ENCODE measurements at places on chromosomes 2 and 18.

DNA sequence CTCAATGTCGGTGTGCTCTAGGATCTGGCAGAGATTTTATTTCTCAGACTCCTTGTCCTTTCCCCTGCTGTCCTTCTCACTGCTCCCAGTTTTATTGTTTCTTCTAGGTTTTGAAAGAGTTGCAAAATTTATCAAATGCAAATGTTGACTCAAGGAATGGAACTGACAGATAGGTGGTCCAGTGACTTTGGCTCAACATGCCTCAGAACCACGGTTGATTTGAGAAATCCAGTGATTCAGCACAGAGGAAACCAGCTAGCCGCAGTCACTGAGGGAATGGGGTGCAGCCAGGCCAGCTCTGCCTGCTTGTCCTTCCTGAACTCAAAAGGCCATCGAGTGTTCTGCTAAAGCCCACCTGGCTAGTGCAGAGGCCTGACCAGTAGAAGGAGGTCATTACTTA, 125.7 kb upstream of the LYPD6 start:
- H3K36me3 ChIP-seq: peaks cover 3% of the 10 kb centered on the region
- no peaks in the 10 kb centered on the region for H3K27me3 ChIP-seq
- no peak for DNase-seq
- no peaks in the 10 kb centered on the region for H3K4me1 ChIP-seq
- no peak overlapping the region for H3K27ac ChIP-seq

- H3K27ac ChIP-seq: no peak overlapping the region
- H3K36me3 ChIP-seq: no peaks in the 10 kb centered on the region
- no peak for DNase-seq
- no peaks in the 10 kb centered on the region for H3K27me3 ChIP-seq
Measured at GRCh38 chr2:23661276-23662050, 265.5 kb downstream of the ATAD2B start.

DNA sequence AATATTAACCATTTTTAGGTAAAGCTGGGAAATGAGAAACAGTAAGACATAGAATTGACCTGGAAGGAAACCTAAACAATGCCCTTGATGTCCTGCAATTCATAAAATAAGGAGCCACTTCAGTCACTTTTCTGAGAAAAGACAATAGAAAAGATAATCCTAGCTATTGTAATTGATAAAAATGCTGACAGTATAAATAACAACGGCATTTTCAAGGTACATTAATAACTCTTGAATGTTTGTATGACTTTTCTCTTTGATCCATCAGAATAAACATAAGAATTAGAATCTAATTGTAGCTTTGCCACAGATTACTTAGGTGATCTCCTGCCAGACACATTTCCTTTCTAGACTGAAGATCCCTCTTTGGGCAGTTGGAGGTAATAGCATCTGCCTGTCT, 719.5 kb downstream of the SLC4A3 start:
- H3K36me3 ChIP-seq: no peaks in the 10 kb centered on the region
- H3K27ac ChIP-seq: no peak overlapping the region
- H3K4me3 ChIP-seq: no peak overlapping the region
- H3K27me3 ChIP-seq: no peaks in the 10 kb centered on the region

DNA sequence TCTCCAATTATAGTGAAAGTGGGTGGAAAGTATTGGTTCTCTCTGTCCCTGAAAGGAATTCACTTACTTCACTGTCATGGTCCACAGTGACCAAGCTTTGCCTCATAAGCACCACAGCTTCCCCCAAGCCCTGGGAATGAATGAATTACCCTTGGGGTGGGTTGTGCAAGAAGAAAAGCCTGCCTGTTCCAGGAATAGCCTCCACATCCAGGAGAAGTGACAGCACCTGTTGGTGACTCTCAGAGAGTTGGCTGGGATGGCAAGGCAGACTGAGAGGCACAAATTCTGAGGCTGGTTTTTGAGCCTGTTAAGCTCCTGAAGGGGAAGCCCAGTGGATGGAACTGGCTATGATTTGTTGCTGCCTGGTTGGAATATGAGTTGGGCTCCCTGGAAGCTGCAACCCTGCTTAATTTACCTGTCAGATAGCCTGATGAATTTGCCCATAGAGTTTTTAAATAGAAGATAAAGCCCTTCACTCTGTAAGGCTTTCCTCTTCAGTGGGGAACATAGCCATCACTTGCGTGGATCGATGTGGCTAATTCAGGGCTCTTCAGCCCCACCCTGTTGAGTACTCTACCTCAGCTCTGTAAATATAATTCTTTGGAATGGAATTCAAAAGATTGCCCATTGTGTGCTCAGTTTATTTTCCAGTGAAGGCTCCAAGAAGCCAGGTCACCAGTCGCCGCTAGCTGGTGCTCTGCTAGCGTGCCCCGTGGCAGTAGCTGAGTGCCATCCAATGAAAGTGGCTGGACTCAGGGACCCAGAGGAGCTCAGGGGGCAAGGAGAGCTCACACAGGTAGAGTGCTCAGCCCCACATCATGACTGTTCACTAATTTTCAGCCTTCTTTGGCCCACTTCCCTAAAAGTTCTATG, 479.3 kb downstream of the IRS1 start:
- no peaks in the 10 kb centered on the region for H3K36me3 ChIP-seq
- no peak overlapping the region for H3K27ac ChIP-seq
- no peak overlapping the region for H3K4me3 ChIP-seq
- H3K27me3 ChIP-seq: no peaks in the 10 kb centered on the region
